Inflammatory macrophage treated with lipopolysaccharide for 4 hours (primary cell): ENCODE measurements at places on chromosomes 1 and 21.

DNA sequence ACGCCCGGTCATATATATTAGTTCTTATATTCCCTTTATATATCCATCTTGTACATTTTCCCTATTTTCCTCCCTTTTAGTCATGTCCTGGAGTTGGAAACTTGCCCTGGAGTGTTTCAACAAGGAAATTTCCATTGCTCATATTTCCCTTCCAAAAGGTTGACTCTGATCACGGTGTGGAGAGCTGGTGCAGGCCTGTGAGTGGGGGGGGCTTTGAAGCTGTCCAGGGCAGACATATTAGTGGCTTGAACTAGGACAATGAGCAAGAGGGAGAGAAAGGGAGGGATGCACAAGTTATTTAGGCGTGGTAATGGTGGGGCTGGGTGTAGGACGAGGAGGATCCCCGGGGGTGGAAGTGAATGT, 30.4 kb upstream of the TMEM61 start:
- no peak for DNase-seq

DNA sequence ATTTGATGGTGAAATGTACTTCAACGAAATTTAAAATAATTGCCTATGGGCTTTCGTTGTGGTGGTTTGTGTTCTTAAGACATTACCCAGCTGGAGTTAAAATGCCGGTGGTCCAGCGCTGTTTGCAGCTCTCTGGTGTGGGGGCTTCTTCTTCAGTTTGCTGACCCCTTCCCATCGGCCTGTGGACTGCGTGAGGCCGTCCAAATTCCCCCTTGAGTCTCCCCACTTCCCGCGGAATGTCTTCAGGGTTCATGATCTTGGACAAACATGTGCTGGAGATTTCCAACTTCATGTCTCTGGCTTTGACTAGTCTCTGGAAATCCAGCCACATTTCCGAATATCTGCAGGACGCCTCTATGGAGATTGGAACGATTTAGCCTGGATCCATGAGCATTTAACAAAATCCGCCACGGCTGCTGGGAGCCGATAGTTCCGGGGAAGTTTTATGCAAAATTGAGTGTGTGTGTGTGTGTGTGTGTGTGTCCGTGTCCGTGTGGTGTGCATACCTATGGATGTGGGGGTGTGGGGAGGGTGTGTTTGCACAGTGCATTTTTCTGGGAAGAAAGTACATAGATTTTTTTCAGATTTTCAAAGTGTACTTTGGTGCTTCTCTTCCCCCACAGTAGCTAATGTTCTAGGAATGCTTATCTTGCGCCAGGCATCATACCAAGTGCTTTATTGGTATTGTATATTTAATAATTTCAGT, 117.2 kb downstream of the PCP4 start:
- no peak for DNase-seq

GRCh38 chr1:218339267-218339831, 5.8 kb upstream of the TGFB2 start:
- peak; percentile 45 for DNase-seq

- no peak for DNase-seq
Measured at GRCh38 chr1:91622616-91623015, 122.0 kb downstream of the CDC7 start.

DNA sequence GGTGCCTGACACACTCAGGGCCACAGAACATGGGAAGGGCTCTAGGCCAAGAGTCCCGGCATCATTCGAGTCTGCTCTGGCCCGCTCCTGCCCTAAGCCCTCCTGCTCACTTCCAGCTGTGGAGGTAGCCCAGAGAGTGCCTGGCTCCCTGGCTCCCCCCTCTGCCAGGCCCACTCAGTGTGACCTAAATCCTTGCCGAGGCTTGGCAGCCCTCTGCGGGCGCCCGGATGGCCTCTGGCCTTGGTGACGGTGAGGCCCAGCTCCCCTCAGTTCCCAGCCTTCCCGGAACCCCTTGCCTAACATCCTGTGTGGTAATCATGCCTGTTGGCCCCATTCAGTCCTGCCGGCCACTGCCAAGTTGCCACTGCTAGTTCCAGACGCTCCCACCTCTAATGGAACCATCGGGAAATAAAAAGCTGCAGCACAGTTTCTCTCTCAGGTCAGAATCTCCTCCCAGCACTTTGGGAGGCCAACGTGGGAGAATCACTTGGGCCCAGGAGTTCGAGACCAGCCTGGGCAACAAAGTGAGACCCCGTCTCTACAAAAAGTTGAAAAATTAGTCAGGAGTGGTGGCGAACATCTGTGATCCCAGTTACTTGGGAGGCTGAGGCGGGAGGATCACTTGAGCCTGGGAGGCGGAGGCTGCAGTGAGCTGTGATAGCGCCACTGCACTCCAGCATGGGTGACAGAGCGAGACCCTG, 1.2 kb upstream of the H6PD start:
- DNase-seq: peak; percentile 91

GRCh38 chr1:26627954-26628353, 67.9 kb upstream of the ARID1A start:
- DNase-seq: peak; percentile 89

DNA sequence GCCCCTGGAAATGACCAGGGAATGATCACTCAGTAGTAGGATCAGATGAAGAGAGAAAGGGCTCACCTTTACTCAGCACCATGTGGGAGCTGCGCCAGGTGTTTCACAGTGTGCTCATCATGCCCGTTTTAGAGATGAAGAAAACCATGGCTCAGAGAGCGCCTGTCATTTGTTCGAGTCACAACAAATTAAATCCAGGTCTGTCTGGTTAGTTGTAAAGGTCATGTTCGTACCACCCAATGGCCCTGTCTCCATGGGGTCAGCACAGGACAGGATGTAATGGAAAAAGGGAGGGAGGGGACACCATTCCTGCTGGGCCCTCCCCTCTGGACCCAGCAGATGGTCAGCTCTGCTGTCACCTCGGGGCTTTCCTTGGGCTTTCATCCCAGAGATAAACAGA, 15.2 kb downstream of the KIRREL1 start:
- DNase-seq: no peak

- DNase-seq: peak; percentile 27
Measured at GRCh38 chr1:38834221-38834782, 25.3 kb downstream of the RRAGC start.

DNA sequence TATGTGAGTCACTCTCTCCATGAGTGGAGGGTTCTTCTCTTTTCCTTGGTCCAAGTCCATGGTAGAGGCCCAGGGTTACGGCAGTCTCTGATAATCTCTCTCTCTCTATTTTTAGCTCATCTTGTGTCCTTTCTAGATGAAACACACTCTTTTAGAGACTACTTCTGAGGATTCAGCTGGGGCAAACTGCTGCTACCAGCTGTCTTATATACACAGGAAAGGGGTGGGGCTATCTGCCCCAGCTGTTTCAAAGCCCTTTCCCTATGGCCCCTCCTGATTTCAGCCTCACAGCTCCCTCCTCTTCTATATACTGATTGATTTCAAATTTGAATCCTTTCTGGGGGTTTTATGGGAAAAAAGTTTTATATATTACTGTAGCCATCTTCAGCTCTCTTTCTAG, 324.8 kb downstream of the RWDD3 start:
- DNase-seq: no peak

DNA sequence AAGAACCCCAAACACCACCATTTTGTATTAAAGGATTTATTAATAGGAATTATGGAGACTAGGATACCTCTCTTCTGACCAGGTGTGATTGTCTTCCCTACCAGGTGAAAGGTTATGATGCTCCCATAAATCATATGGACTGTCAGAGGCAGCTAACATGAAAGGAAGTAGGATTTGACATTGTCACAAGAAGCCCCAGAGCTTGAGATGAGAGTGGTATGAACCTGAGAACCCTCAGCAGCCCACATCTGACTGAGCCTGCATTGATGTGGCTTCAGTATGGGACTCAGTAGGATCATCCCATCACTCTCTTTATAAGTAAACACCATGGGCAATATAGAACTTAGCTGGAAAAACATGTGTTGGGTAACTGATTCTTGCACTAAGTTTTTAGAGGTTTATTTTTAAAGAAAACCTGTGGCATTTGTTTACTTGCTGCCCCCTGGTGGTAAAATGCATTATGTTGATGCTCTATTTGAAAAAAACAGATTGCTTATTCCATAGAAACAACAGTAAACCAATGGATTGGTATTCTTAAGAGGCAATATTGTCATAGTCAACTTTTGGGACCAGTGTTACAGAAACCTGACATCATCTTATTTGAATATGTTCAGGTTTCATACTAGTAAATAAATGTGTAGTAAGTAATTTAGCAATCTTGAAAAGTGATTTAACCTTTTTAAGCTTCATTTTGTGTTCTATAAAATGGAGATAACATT, 16.6 kb upstream of the CACYBP start:
- DNase-seq: peak; percentile 64

DNA sequence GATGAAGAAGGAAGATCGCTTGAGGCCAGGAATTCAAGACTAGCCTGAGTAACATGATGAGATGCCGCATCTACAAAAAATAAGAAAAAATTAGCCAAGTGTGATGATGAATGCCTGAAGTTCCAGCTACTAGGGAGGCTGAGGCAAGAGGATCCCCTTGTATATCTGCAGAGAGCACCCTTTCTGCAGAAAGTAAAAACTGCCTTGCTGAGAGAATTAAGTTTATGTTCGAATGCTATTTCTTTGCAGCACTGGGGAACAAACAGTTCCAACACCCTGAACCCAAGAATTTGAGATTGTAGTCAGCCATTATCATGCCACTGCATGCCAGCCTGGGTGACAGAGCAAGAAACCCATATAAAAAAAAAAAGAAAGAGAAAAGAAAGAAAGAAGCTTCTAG, 20.6 kb upstream of the KCNT2 start:
- DNase-seq: no peak

DNA sequence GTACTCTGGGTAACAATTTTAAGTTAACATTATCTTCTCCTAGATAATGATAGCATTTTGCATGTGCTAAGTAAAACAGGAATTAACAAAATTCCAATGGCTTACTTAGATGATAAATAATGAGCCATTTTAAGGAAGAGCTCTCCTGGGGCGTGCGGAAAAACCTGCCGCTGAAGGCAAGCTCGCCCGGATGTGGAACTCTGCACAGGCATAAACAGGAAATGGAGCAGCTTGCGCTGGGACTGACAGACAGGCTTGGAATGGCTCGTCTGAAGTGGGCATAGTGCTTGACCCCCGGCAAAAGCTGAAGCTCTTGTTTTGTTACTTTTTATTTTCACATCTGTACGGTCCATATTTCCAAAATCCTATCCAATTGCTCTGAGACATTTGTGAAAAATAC, 169.2 kb downstream of the ZNF281 start:
- peak; percentile 22 for DNase-seq

- peak; percentile 2 for DNase-seq
Measured at GRCh38 chr1:119475866-119476439, 31.1 kb upstream of the HSD3B1 start.

- DNase-seq: no peak
Measured at GRCh38 chr1:17893891-17894631, 138.9 kb downstream of the ACTL8 start.

GRCh38 chr21:15826147-15826780, 96.5 kb downstream of the USP25 start:
- DNase-seq: peak; percentile 13

- DNase-seq: no peak
Measured at GRCh38 chr1:188941986-188942385, 1535.7 kb downstream of the BRINP3 start.

GRCh38 chr21:28632755-28633408, 359.8 kb downstream of the LTN1 start:
- DNase-seq: no peak

- DNase-seq: no peak
Measured at GRCh38 chr1:53919675-53920066, 25.7 kb downstream of the DIO1 start.

GRCh38 chr1:13513895-13514546, at the start of gene LRRC38:
Gene LRRC38 (minus strand): TSS chr1:13514003. CDS start chr1:13513593, 410 bp downstream.
- no peak for DNase-seq

- no peak for DNase-seq
Measured at GRCh38 chr1:16173447-16174260, 17.8 kb upstream of the EPHA2 start.

- no peak for DNase-seq
Measured at GRCh38 chr21:42829954-42830353, 49.4 kb downstream of the WDR4 start.
